ENCODE measurements at places on chromosomes 2 and 18.

DNA sequence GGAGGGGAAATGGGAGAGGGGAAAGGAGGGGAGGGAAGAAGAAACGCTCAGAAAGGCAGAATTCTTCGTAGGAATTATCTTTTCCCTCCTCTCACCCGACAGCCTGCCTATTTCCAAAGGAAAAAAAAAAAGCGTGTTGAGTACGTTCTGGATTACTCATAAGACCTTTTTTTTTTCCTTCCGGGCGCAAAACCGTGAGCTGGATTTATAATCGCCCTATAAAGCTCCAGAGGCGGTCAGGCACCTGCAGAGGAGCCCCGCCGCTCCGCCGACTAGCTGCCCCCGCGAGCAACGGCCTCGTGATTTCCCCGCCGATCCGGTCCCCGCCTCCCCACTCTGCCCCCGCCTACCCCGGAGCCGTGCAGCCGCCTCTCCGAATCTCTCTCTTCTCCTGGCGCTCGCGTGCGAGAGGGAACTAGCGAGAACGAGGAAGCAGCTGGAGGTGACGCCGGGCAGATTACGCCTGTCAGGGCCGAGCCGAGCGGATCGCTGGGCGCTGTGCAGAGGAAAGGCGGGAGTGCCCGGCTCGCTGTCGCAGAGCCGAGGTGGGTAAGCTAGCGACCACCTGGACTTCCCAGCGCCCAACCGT lies at the start of gene GAD1:
Gene GAD1, plus strand, starts transcription at position 384 of the 589 bp plus-strand sequence. CDS start 1,705 bp downstream, outside the sequence.
- peak; percentile 62 for DNase-seq

DNA sequence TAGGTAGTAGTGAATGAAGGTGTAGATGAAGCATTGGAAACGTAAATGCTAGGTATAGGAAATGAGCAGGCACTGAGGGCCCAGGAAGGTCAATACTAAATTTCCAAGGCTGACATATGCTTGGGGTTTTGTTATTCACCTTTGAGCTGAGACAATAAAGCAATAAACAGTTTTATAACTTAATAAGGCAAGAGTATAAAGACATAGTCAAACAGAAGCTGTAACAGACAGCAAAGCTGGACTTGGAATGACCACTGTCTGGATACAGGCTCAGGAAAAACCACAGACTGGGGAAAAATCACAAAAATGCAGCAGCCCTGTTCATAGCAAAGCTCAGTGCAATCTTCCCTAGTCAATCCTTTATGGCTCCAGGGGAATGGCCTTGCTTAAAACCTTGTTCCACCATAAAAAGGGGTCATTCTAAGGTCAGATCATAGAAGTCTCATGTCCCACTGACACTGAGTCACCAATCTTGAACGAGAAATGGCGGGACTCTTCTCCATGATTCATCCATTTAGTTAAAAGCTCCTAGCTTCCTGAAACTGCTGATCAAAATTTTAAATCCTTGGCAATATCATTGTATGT lies 493.3 kb downstream of the CMPK2 start:
- DNase-seq: no peak

DNA sequence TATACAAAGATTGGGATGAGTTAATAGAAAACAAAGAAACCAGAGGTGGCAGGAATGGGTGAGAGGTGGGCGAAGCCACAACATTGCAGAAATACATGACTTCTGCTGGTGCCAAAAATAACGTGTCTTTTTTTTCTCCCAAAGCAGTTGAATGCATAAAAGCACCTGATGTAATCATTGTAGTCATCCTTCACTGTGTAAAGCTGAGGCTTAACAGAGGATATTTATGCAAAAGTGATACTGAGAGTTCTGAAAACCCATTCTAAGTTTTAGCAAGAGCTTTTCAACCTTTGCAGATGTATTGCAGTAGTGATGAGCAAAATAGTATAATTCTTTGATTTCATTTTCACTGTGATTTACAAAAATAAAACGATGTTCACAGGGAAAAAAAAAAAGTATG lies 173.0 kb downstream of the PTGR3 start:
- DNase-seq: no peak

GRCh38 chr2:65367524-65367923 lies 64.9 kb downstream of the SPRED2 start:
- DNase-seq: no peak

DNA sequence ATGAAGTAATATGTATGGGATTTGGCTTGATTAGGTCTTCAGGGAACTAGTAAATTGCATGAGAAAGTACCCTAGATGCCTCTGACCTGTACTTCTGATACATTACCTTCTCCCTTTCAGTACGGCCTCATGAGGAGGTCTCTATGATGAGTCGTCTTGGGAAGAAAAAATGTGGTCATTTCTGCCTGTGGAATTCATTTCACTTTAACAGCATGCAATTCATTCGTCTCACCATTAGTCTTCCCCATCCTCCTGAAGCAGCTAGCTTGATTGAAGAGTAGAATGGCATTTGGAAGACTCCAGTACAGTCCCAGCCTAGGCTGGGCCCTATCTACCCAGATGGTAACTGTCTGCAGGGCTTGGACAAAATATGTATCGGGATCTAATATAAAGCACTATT lies 52.2 kb downstream of the TMX3 start:
- no peak for DNase-seq

- DNase-seq: no peak
Observed at GRCh38 chr18:9885170-9886004, at the start of gene TXNDC2. Gene TXNDC2 (plus strand): TSS chr18:9885973. CDS start chr18:9886681, 708 bp downstream.

GRCh38 chr18:55753643-55754263 lies 165.8 kb upstream of the TCF4 start:
- DNase-seq: no peak

GRCh38 chr2:133331436-133331835 lies 236.8 kb downstream of the NCKAP5 start:
- DNase-seq: no peak

DNA sequence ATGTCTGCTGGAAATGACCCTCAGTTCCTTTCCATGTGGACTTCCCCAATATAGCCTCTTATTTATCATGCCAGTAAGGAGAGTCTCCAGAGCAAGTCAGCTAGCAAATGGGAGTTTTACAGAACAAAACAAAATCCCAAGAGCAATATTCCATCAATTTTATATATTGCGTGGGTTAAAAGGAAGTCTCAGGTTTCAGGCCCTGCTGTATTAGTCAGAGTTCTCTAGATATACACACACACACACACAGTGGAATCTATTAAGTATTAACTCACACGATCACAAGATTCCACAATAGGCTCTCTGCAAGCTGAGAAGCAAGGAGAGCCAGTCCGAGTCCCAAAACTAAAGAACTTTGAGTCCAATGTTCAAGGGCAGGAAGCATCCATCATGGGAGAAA lies 102.8 kb upstream of the MAP2 start:
- no peak for DNase-seq

GRCh38 chr2:199160677-199161465 lies 296.9 kb downstream of the SATB2 start:
- no peak for DNase-seq

- no peak for DNase-seq
Observed at GRCh38 chr2:130336150-130336876, 6.4 kb upstream of the IMP4 start.

GRCh38 chr2:176745543-176746200 lies 466.9 kb upstream of the HNRNPA3 start:
- DNase-seq: no peak

- DNase-seq: no peak
Observed at GRCh38 chr2:175836361-175836760, 165.7 kb downstream of the LNPK start.

- DNase-seq: no peak
Observed at GRCh38 chr2:122096761-122097160, 341.3 kb downstream of the TSN start.

- no peak for DNase-seq
Observed at GRCh38 chr2:175805442-175806124, 196.5 kb downstream of the LNPK start.

DNA sequence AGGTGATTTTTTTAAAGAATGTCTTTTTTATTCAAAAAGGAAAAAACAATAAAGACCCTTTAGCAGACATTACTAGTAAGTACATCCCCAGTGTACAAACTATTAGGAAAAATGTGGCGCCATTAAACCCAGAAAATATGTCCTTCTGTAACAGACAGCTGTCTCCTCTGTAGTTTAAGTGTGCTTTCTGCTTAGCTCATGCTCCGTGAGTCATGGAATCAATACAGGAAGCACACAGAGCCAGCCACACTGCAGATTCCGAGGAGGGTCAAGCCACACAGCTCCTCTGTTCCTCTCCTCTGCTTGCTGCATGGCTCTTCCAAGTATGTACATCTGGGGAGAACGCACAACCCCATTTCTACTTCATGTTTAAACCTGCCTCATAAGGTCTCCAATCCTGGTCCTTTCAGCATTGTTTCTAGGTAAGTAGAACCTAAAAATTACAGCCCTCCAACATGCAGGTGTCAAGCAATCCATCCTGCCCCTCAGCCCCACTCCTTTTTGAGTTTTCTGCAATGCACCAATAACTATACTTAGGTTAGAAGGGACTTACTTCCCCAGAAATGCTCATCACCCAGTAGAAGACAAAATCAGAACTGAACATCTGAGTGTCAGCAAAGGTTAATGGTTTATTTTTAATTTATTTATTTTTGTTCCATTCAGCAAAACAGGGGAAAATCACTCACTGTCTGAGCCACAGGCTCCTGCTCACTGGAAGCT lies 37.5 kb downstream of the ACVR1 start:
- DNase-seq: no peak

DNA sequence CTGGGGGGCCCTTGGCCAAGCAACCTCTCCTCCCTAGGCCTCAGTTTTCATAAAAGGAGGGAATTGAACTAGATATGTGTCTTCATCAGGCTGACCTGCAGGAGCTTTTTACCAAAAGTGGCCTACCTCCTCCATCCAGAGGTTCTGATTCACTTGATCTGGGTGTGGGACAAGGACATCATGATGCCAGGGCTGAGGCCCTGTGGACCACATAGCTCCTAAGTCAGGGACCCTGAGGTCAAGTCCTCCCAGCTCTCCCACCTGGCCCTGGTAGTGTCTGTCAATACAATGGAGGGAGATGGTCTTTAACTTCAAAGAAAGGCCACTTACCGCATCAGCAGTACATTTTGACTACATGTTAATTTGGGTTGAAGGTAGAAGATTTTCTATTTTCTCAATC lies 10.4 kb downstream of the IL1RN start:
- no peak for DNase-seq

- DNase-seq: no peak
Observed at GRCh38 chr2:68653034-68653433, 9.7 kb downstream of the PROKR1 start.

DNA sequence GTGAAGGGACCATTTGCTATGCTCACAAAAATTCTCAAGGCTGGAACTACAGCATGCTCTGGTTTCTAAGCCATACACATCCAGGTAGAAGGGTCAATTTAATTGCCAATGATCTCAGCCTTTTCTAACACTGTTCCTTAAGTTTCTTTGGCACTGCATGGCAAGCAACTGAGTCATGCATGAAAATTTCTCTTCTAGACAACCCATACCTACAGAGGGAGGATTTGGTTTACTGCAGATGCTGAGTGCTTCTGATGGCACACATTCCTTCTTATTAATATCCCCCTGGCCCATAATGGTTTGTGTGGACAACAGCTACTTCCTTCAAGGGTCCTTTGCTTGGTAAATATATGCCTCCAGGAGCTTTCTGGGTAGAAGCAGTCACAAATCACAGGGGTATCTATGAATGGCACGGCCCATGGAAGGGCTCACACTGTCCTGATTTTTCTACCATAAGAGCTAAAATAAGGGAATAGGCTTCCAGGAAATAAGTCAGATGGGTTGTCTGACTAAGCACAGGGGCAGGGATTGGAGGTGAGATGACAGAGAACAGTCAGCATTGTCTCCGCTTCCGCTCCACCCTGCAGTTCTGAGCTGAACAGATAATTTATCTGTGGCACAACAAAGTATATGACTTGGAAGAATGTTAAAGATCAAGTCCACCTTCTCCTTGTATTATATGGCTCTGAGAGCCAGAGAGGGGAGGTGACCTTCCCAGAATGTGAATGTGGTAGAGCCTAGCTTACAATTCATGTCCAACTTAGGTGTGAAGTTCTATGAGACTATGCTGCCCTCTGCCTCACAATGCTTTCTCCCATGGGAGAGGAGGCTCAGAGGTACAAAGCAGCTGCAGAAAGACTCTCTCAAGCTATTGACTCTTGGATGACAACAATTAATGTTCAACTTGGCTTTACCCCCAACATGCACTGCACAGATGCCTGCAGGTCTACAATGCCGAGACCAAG lies 199.2 kb upstream of the TNP1 start:
- no peak for DNase-seq

GRCh38 chr18:64330931-64331330 lies 182.0 kb upstream of the LINC00305 start:
- DNase-seq: no peak

DNA sequence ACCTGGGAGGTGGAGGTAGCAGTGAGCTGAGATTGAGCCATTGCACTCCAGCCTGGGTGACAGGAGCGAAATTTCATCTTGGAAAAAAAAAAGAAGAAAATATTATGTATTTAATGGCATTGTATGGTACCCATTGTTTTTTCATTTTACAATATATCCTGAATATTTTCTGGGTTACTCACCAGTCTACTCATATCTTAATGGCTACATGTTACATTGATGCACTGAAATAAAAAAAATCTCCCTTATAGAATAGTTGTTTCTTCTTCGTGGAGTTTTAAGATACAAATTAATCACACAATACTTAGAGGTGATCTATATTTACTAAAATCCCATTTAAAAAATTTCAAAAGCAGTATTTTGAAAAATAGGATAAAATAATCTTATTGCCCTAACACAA lies 66.3 kb upstream of the XPO1 start:
- DNase-seq: no peak
